ENCODE measurements at places on chromosomes 6 and 20. TPM values are rescaled to one million over a fixed set of nuclear protein-coding genes. Genes with fewer than 3 reads are reported as not detected.
A peak's percentile ranks its signal among the peaks of the same experiment; 100 is the strongest.

- no peak overlapping the region for H3K27ac ChIP-seq
- H3K4me1 ChIP-seq, result no peaks in the 10 kb centered on the region
- H3K27me3 ChIP-seq, result peaks cover under 1% of the 10 kb centered on the region
- H3K4me3 ChIP-seq, result no peak overlapping the region
- H3K36me3 ChIP-seq, result no peaks in the 10 kb centered on the region
- no peak for DNase-seq
Measured at GRCh38 chr20:2767768-2768631, 32.4 kb downstream of the CPXM1 start.

DNA sequence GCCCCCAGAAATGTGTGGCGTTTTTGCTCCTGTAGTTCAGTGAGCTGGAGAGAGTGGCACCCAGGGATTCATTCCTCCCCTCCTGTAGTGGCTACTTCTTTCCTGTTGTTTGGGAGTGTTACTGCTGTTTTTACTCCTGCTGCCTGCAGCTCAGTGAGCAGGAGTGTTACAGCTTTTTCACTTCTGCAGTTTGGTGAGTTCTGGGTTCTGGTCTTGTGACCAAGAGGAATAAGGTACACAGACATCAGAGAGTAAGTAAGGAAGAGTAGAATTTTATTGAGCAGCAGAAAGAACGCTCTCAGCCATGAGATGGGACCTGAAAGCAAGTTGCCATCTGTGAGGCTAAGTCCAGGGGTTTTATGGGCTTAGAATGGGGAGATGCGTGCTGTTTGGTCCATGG, 966.3 kb upstream of the CITED2 start:
- H3K36me3 ChIP-seq, result no peaks in the 10 kb centered on the region
- H3K4me3 ChIP-seq, result no peak overlapping the region
- no peaks in the 10 kb centered on the region for H3K27me3 ChIP-seq
- no peak for DNase-seq

- DNase-seq, result no peak
- no peaks in the 10 kb centered on the region for H3K4me1 ChIP-seq
- H3K36me3 ChIP-seq, result no peaks in the 10 kb centered on the region
- H3K4me3 ChIP-seq, result no peak overlapping the region
- no peak overlapping the region for H3K27ac ChIP-seq
- no peaks in the 10 kb centered on the region for H3K27me3 ChIP-seq
Measured at GRCh38 chr6:40627316-40627715, 40.2 kb upstream of the LRFN2 start.

DNA sequence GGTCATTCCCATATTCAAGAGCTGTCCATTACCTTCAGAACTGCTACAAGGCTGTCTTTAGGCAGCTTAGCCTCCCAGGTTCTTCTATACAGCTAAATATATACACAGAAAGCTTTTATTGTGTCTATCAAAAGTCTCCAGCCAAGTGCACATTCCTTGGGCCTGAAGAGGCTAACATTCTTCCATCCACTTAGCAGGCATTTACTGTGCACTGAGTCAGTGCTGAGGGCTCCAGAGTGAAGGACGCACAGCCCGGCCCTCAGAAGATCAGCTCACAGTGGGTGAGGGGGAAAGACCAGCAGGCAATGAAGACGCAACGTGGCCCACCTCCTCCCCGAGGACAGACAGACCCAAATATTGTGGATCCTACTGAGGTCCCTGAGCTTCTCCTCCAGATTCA, 569.9 kb downstream of the CDH26 start:
- H3K4me1 ChIP-seq, result no peaks in the 10 kb centered on the region
- H3K27me3 ChIP-seq, result no peaks in the 10 kb centered on the region
- H3K27ac ChIP-seq, result no peak overlapping the region
- H3K4me3 ChIP-seq, result no peak overlapping the region
- no peak for DNase-seq

DNA sequence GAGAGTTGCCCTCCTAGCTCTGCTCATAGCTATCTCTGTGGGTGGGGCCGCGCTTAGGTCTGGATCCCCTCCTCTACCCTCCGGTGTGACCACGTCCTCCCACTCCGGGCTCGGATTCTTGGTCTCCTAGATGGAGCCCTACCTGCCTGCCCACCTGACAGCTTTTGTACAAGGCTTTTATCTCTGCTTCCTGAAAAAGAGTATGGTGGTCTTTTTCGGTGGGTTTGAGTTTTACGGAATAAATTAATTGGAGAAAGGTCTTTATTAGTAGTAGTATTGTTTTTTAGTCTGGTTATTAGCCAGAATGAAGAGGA, 773 bp downstream of the SMAP1 start:
- H3K27me3 ChIP-seq, result no peaks in the 10 kb centered on the region
- no peaks in the 10 kb centered on the region for H3K36me3 ChIP-seq
- peak overlapping the region; percentile 89 for H3K4me3 ChIP-seq
- peak overlapping the region; percentile 95 for H3K27ac ChIP-seq
- no peak for DNase-seq

- H3K4me3 ChIP-seq, result no peak overlapping the region
- H3K36me3 ChIP-seq, result no peaks in the 10 kb centered on the region
- no peak for DNase-seq
- H3K27me3 ChIP-seq, result no peaks in the 10 kb centered on the region
- peaks cover 43% of the 10 kb centered on the region for H3K4me1 ChIP-seq
Measured at GRCh38 chr6:30824698-30825097, 59.6 kb upstream of the DDR1 start.

DNA sequence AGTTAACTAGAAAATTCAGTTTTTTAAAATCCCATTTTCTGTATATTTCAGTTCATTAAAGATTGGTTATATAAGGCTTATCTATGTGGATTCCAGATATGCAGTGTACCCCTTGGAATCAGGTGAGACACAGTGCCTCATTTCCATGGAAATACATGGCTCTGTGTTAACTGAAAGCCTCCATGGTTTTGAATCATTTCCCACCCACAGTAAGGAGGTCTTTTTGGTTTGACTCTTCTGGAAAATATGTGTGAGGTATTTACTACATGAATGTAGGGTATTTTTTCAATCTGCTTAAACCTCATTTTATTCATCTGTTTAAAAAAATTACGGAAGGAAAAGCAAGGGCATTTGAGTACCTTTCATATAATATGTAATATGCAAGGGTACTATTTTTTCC, 25.5 kb downstream of the RNF144B start:
- H3K4me3 ChIP-seq, result no peak overlapping the region
- peaks cover 69% of the 10 kb centered on the region for H3K4me1 ChIP-seq
- DNase-seq, result no peak
- H3K27me3 ChIP-seq, result no peaks in the 10 kb centered on the region
- peak overlapping the region; percentile 88 for H3K27ac ChIP-seq

DNA sequence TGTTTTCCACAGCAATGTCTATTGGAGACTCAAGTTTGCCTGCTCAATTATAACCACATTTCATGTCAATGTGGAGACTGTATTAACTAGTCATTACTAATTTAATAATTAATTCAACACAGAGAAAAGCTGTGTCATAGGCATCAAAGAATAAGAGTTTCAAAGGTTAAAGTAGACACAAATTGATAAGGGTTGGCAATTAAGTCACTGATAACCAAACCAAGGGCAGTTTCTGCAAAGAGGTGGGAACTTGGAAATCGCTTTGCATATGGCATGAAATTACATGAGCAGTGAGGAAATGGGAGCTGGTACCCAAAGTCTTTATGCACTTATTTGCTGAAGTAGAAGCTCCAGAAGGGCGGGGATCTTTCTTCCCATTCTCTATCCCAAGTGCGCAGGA, 34.2 kb downstream of the GCLC start:
- no peak for DNase-seq
- H3K27me3 ChIP-seq, result no peaks in the 10 kb centered on the region
- H3K36me3 ChIP-seq, result peaks cover 5% of the 10 kb centered on the region
- no peak overlapping the region for H3K27ac ChIP-seq

DNA sequence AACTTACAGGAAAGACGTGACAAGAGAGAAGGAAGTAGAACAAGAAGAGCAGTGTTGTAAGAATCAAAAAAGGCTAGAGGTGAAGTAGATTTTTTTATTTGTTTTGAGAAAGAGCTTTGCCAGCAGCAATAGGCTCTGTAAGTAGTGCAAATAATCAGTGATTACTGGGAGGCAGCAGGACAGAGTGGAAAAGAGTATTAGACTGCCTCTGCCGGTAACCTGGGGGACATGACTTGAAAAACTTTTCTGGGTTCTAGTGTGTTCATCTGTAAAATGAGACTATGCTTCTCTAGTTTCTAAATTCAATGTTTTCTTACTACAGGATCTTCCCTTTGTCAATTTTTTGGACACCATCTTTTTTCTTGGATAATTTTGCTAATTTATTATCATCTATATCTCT, 5.8 kb upstream of the IRAK1BP1 start:
- H3K27ac ChIP-seq, result no peak overlapping the region
- H3K36me3 ChIP-seq, result no peaks in the 10 kb centered on the region
- no peaks in the 10 kb centered on the region for H3K27me3 ChIP-seq
- DNase-seq, result no peak

- no peaks in the 10 kb centered on the region for H3K27me3 ChIP-seq
- H3K4me3 ChIP-seq, result no peak overlapping the region
- no peaks in the 10 kb centered on the region for H3K36me3 ChIP-seq
- DNase-seq, result no peak
- no peaks in the 10 kb centered on the region for H3K4me1 ChIP-seq
Measured at GRCh38 chr6:11722805-11723631, 55.6 kb downstream of the ADTRP start.

- H3K4me3 ChIP-seq, result no peak overlapping the region
- no peak for DNase-seq
- no peaks in the 10 kb centered on the region for H3K4me1 ChIP-seq
Measured at GRCh38 chr6:116450769-116451740, 10.1 kb upstream of the CALHM6 start.

DNA sequence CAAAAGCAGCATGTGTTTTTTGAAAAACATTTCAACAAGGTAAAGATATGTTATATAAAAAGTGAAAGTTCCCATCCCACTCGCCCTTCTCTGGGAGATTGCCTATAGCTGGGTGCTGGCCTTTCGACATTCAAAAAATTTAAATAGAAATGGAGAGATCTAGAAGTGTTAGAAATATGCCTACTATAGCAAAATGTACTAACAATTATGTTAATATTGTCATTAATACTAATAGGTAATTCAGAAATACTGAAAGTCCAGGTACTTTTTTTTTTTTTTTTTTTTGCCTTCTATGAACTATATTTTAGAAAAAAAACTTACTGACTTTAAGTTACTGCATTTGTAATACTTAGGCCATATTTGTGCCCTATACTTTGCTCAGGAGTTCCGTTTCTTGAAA, 87.1 kb downstream of the SESN1 start:
- H3K4me3 ChIP-seq, result peak overlapping the region; percentile 71
- no peaks in the 10 kb centered on the region for H3K36me3 ChIP-seq
- peaks cover 65% of the 10 kb centered on the region for H3K4me1 ChIP-seq

DNA sequence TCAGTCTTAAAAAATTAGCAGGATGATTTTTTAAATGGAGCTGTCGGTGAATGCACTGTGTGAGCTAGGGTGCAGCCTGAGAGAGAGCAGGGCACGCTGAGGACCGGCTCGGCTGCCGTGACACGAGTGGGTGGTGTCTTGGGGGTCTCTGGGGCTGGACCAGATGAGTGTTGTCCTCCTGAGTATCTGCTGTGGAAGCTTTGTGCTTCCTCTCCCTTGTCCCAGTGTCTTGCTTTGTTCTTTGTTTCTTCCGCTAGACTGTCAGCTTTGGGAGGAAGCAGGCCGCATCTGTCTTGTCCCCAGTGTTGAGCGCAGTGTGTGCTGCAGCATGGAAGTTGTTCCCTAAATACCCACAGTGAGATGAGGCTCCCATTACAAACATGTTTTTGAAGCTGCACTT, 89.4 kb downstream of the RTN4IP1 start:
- no peaks in the 10 kb centered on the region for H3K27me3 ChIP-seq
- no peaks in the 10 kb centered on the region for H3K4me1 ChIP-seq
- no peaks in the 10 kb centered on the region for H3K36me3 ChIP-seq
- H3K4me3 ChIP-seq, result no peak overlapping the region
- H3K27ac ChIP-seq, result no peak overlapping the region

DNA sequence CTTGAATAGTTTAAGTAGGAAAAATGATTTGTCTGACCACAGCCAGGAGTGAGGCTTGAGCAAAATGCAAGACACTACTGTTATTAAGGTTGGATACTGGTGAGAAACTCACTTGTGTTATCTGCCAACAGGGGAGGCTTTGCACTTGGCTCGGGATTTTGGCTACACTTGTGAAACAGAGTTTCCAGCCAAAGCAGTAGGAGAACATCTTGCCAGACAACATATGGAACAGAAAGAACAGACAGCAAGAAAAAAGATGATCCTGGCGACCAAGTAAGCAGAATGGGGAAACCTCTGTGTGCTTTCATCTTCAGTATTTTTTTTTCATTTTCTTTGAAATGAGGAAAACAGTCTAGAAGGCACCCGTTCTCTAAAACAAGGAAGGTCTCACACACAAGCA, 31.6 kb downstream of the TFAP2D start:
- no peak for DNase-seq
- no peaks in the 10 kb centered on the region for H3K27me3 ChIP-seq
- no peak overlapping the region for H3K27ac ChIP-seq
- no peaks in the 10 kb centered on the region for H3K4me1 ChIP-seq
- no peaks in the 10 kb centered on the region for H3K36me3 ChIP-seq

- DNase-seq, result peak; percentile 46
- no peaks in the 10 kb centered on the region for H3K27me3 ChIP-seq
- peak overlapping the region; percentile 88 for H3K27ac ChIP-seq
- H3K4me1 ChIP-seq, result peaks cover 44% of the 10 kb centered on the region
Measured at GRCh38 chr20:34824452-34824805, 1.0 kb downstream of the NCOA6 start.

DNA sequence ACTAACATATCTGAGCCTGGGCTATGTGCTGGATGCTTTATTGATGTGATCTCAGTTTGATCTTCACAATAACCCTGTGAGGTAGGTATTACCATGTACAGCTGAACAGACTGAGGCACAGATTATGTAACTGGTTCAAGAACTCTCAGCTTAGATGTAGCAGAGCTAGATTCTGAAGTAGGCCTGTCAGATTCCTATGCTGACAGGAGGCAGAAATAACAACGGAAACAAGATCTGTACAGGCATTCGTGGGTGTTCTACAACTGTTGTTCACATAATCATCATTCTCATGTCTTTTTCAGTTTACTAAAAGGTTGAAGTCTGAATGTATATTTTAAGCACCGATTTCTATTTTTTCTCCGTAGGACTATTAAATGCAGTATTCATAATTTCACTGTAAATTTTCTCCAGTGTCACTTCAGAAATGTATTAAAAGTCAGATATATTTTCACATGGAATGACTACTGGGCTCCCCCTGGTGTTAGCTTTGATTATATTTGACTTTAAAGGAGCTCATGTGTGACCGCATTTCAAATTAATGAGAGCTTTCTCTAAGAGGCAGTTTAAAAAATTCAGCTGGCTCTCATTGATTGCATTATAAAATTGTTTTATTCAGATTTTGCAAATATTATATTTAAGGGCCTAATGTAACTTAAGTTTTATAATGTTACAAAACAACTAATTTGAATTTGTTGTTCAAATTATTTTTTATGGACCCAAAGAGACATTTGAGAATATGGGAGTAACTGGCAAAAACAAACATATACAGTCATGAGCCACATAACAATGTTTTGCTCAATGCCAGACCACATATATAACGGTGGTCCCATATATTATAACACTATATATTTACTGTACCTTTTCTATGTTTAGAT, 36.4 kb upstream of the SLC17A4 start:
- no peaks in the 10 kb centered on the region for H3K36me3 ChIP-seq
- H3K27me3 ChIP-seq, result no peaks in the 10 kb centered on the region
- H3K4me1 ChIP-seq, result no peaks in the 10 kb centered on the region
- no peak overlapping the region for H3K27ac ChIP-seq

CDH4 gene
- 1.0 TPM for total RNA-seq

BCAS1 gene
- total RNA-seq, result not detected

COL19A1 gene
- total RNA-seq, result 1.5 TPM

POU3F2 gene
- not detected for total RNA-seq

CRISP2 gene
- total RNA-seq, result not detected

SLC17A3 gene
- not detected for total RNA-seq

BMP7 gene
- not detected for total RNA-seq

BPI gene
- total RNA-seq, result not detected
